Peyer's patch (tissue), 4 donors: ENCODE measurements at places on chromosomes 11 and 22. TPM values are rescaled to one million over a fixed set of nuclear protein-coding genes. Genes with fewer than 3 reads are reported as not detected.

CCDC90B gene
- 32.3 TPM for total RNA-seq

TPBGL gene
- not detected for total RNA-seq

APOL5 gene
- total RNA-seq: not detected

DDB1 gene
- 168 TPM for total RNA-seq

MUC5B gene
- total RNA-seq: 18.9 TPM

- DNase-seq: peak; percentile 74
These were observed at the start of gene YPEL4 for GRCh38 chr11:57649826-57650738. Gene YPEL4 (minus strand): TSS chr11:57649912. CDS start chr11:57647107, 2,805 bp downstream.
